ENCODE measurements at places on chromosomes 3 and 15.

- DNase-seq, result no peak
Measured at GRCh38 chr3:149599236-149599635, 58.6 kb downstream of the WWTR1 start.

- DNase-seq, result no peak
Measured at GRCh38 chr3:28577941-28578500, 229.4 kb upstream of the AZI2 start.

DNA sequence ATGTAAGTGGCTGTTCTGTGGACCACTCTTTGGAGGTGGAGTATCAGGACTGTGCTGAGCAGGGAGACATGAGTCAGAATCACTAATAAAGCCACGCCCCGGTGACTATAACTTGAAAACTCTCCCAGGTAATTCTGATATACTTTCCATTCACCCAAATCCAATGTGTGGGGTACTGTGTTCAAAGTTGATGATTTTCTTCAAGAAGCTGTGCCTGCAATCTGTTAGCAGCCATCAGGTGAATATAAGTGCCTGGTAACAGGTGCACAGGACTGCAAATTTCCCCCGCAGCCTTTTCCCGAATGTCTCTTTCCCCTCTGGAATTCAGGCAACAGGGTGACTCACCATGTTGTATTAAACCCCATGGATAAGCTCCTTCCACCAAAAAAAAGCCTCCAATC, 17.0 kb downstream of the MAGI1 start:
- no peak for DNase-seq

- DNase-seq, result no peak
Measured at GRCh38 chr15:40595773-40596172, 1.7 kb downstream of the KNL1 start.

GRCh38 chr15:85417276-85417675, 36.9 kb downstream of the AKAP13 start:
- DNase-seq, result no peak

DNA sequence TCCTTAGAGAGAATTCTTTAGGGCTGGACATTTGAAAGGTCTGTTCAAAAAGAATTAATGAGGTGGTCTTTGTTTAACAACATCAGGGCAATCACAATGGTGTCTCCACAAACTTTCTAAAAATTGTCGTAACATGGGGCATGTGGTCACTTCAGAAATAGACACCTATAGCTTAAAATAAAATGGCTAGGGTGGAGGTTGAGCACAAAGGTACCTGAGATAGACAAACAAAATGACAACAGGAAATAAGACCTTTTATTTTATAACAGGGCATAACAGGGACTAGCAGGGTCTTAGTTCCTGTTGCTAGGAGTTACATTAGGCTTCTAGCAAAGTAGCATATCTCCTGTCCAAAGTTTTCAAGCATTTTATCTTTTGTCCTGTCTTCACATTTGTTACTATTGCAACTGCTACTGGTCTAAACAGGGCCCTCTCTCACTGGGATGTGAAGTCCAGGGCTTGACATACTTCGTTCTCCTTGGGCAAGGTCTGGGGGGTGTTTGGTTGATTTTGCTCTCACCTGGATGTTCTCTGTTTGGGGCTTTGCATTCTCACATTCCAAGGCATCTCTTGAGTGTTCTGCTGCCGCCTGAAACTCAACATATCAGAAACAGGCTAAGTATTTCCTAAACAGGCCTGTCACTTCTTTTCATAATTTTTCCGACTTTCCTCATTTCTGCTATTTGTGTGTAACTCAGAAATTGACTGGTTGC, 3.0 kb downstream of the GCSAM start:
- DNase-seq, result no peak

DNA sequence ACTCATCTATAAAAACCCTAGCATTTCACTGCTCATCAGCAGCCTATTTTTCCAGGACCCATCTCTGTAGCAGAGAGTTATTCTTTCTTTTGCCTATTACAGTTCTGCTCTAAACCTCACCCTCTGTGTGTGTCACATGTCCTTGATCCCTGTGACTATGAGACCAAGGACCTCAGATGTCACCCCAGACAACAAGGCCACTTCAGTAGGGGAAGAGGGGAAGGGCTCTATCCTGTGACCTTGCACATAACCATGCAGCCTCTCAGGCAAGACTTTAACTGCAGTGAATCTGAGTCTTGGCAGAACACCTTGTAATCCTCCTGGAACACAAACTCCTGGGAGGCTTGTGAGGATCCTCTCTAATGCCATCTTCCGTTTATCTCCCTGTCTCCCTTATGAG, 4.4 kb upstream of the ZNF589 start:
- no peak for DNase-seq

DNA sequence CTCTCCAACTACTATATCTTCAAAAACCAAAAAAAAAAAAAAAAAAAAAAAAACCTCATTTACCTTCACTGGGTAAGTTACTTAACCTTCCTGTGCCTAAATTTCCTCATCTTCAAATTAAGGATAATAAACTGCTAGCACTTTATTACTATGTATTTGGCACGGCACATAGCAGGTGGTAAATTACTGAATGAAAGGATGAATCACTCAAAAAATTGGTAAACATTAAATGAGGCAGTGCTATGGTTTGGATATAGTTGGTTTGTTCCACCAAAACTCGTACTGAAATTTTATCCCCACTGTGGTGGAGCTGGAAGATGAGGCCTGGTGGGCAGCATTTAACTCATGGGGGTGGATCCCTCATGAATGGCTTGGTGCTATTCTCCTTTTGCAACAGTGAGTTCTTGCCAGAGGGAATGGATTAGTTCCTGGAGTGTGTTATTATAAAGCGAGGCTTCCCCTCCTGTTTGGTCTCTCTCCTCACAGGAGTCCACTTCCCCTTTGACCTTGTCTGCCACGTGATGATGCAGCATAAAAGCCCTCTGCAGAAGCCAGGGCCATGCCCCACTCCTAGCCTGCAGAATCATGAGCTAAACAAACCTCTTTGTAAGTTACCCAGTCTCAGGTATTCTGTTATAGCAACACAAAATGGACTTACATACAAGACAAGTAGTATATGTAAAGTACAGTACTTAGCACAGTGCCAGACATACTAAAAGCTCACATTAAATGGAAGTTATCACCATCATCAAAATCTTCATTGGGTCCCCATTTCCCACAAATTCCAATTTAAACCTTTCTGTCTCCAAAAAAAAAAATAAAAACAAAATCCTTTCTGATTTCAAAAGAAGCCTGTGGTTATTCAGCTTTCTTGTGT, 20.6 kb downstream of the DCUN1D1 start:
- DNase-seq, result no peak

DNA sequence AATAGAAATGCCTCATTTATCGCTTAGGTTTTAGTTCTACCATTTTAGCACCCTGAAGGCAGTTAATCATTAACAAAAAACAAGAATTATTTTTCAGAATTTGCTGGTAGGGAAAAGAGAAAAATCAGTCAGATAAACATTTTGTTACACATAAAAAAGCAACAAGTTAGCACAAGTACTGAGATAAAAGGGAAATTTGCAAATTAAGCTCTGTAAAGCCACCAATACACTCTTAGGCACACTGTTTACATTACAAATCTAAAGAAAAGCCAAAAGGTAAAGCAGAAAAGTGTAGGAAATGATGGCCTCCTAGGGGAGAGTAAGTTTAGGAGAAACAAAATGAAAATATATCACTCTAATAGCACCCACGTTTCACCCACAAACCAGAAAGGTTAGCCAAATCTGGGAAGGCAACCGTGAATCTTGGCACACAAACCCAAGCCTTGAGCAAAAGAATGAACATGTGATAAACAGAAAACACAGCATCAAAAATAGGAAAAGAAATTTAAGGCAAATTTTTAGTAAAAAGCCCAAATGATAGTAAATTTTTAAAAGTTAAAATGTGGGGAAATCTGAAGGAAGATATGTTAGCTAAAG, 1.6 kb upstream of the SATB1 start:
- no peak for DNase-seq

- DNase-seq, result no peak
Measured at GRCh38 chr15:101710806-101711205, 13.5 kb downstream of the TARS3 start.

GRCh38 chr15:54576298-54576935, 598.2 kb downstream of the UNC13C start:
- DNase-seq, result no peak

GRCh38 chr15:70414626-70415025, 316.9 kb upstream of the TLE3 start:
- no peak for DNase-seq

- DNase-seq, result no peak
Measured at GRCh38 chr3:73490453-73491286, 134.1 kb downstream of the PDZRN3 start.

GRCh38 chr15:58535894-58536293, 104.1 kb downstream of the LIPC start:
- no peak for DNase-seq

DNA sequence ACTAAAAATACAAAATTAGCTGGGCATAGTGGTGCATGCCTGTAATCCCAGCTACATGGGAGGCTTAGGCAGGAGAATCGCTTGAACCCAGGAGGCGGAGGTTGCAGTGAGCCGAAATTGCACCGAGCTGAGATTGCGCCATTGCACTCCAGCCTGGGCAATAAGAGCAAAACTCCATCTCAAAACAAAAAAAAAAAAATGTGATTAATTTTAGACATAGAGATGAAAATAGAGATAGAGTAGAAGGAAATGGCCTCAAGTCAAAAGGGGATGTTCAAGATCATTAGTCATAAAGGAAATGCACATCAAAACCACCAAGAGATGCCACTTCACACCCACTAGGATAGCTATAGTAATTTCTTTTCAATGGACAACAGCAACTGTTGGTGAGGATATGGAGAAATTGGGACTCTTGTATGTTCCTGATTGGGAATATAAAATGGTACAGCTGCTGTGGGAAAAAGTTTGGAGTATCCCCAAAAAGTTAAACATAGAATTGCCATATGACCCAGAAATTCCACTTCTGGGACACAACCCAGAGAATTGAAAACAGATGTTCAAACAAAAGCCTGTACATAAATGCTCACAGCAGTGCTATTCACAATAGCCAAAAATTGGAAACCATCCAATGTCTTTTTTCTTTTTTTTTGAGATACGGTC, 55.4 kb downstream of the ABHD2 start:
- DNase-seq, result no peak

DNA sequence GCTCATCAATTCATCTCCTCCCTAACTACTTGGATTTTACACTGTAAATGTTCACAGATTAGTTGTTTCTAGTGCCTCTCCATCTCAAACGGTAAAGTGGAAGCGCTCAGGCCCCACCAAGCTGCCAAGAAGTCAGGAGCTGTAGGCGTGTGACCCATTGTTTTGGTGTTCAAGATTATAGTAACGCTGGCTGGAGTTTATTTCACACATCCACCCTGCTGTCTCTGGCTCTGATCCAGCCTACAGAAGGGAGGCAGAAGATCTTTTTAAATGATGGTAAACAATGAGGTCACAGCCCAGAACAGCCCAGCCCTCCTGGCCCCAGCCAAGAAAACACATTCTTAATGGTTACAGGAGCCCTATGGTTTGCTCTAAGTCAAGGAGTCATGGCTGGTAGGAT, 25.7 kb upstream of the GALNT15 start:
- DNase-seq, result no peak

- no peak for DNase-seq
Measured at GRCh38 chr15:98823012-98823458, 174.7 kb downstream of the IGF1R start.

DNA sequence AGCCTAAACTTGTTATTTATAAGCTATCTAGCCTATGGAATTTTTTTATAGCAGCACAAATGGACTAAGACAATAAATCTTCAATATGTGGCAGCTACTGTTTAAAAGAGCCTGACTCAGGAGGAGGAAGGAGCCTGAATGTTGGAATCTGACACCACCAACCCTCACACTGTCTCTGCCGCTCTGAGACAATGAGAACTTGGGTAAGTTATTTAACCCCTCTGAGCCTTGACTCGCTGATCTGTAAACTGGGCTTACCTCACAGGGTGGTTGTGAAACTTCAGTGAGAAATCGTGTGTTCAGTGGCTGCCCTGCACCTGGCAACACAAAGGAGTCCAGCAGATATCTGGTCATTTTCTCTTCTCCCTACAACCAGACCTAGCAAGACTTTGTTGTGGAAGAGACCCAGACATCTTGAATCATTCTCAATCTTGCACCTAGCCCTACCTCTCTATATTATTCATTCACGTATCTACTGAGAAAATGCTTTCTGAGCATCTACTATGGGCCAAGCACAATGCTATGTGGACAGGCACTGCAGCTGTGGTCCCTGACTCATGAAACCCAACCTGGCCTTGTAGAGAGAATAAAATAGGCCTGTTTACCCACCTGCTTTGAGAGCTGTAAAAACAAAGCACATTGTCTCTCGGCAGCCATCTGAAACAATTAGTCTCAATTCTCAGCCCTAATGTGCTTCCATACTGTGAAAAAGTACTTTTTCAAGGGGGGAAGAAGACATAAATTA, 81.9 kb upstream of the SLC25A36 start:
- DNase-seq, result no peak

DNA sequence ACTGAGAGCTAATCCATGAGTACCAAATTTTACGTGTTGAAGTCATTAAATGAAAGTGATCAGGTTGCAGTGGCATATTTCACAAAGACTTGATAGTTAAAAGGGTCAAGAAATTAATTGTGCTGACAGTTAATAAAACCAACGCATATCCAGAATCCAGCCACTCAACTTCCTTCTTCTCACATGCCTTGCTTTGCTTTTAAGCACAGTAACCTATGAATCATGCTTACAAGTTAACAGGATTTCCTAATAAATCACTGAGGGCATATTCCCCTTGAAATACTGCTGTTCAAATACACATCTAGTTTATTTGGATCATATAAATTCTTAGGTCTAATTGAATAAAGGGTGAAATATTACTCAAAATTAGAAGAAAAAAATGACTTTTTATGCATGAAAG, 801.5 kb upstream of the EPHA6 start:
- DNase-seq, result no peak

DNA sequence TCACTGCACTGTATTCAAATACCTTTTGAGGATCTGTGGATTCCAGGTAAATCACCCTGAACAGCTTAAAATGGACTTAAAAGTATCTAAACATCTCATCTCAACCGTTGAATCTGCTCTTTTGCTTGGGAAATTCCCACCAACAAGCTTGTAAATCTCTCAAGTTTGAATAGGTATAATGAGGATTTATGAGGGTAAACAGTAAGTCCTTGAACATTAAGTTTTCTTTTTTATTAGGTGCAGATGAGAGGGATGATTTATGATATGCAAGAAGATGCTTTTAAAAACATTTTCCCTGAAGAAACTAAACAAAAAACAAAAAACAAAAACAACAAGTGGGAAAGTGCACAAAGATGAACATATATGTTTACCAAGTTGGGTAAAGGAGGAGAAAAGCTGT, 290.6 kb downstream of the ROBO1 start:
- no peak for DNase-seq

GRCh38 chr3:79063624-79064023, 704.2 kb downstream of the ROBO1 start:
- no peak for DNase-seq

- DNase-seq, result no peak
Measured at GRCh38 chr15:40063563-40064011, 24.6 kb upstream of the SRP14 start.
